Right lung (tissue), 10 donors: ENCODE measurements at places on chromosomes 12 and 14. TPM values are rescaled to one million over a fixed set of nuclear protein-coding genes. Genes with fewer than 3 reads are reported as not detected.

DNA sequence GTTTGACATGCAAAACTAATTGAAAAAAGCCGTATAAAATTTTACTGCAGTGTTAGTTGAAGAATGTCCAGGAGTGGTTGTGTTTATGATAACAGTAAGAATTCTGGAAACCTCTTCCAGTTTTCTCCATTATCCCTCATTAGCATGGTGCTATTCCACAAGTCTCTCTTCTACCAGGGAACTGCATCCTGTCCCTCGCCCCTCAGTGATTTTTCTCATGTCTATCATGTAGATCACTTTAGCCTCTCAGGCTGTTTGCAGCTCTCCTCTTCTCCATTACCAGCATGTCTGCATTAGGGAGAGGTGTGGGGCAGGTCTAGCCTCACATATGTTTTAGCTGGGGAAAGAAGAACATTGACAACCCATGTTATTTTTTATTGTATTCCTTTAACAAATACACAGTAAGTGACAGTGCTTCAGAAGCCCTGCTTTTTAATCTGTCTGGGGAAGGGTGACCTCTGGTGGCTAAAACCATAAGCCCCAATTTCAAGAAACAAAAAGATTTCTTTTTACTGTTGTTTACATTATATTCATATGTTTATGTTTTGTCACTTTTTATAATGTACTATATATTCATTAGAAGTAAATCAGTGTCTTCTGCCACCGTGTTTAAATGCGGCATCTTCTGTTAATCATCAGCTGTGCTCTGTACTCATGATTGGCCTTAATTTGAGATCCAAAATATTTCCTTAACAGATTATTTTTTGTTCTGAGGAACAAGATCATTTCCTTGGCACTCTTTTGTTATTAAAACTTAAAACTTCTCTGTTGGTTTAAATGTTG lies 70.7 kb downstream of the RASSF8 start:
- DNase-seq, result no peak

- DNase-seq, result no peak
Observed at GRCh38 chr12:42892702-42893551, 303.4 kb upstream of the PRICKLE1 start.

GRCh38 chr12:70962226-70962794 lies 41.8 kb upstream of the PTPRR start:
- DNase-seq, result no peak

DNA sequence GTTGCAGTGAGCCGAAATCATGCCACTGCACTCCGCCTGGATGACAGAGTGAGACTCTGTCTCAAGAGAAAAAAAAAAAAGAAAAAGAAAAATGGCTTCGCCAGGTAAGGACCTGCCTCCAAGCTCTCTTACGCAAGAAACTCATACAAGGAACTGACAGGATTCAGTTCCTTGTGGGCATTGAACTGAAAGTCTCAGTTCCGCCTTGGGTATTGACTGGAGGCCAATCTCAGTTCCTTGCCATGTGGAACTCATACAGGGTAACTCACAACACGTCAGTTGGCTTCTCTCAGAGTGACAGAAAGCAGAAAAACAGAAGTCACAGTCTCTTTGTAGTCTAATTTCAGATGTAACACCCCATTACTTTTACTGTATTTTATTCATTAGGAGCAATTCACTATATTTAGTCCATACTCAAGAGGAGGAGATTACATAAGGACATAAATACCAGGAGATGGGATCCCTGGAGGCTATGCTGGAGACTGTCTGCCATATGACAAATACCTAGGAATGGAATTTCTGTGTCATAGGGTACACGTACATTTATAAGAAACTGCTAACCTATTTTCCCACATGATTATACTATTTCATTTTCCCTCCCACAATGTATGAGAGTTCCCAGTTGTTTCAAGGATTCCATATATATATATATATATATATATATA lies 11.4 kb upstream of the NOPCHAP1 start:
- no peak for DNase-seq

- peak; percentile 82 for DNase-seq
Observed at GRCh38 chr14:64764641-64765520, 60.7 kb downstream of the PLEKHG3 start.

DNA sequence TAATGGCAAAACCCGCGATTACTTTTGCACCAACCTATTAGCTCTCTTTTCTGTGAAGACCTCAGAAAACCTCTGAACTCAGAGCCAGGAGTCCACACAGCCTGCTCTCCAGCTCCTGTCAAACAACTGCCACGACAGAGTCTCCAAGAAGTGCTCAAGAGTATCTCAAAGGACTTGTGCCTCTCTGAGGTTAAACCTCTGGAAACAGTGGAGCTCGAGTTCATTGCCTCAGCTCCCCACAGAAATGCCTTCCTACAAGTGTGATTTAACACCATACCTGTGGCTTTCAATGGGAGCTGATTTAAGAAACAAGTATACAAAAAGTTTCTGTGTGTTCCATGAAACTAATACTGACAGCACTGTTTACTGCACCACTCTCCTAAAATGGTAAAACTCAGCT lies 20.1 kb downstream of the ACTN1 start:
- DNase-seq, result no peak

DNA sequence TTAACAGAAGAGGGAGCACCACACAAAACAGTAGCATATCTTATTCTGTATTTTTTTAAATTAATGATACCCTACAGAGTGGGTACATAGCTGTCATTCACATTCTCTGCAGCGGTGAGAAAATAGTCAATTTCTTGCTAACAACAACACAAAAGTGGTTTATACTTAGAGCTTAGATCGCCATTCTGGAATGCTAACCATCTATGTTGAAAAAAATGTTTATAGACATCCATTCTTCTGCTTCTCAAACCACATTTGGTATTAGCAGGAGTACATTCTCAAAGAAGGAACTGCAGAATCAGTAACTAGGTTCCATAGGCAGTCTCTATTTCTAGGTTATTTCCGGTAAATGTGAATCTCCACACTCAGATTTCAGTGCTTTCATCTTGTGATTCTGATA lies 185.9 kb downstream of the PPFIA2 start:
- no peak for DNase-seq

DNA sequence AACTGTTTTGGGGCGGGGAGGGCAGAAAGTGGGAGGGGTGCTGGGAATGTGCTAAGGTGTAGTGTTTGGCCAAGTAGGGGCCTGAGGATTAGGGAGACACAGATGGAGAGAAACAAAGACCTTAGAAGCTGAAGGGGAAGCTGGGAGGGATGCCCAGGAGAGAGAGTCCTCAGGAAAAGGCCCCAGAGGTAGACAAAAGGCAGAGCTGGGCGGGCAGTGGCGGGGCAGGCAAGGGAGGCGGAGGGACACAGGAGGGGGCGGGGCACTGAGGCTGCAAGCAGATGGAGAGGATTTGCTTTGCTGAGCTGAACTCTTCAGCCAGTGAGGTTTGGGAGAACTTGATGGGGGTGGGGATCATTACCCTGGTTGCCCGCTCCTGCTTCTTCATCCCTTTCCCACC lies 2.8 kb downstream of the PTMS start:
- no peak for DNase-seq

GRCh38 chr12:86697916-86698640 lies 441.9 kb upstream of the MGAT4C start:
- peak; percentile 31 for DNase-seq

- DNase-seq, result no peak
Observed at GRCh38 chr12:34354239-34355200, 332.2 kb downstream of the ALG10 start.

GRCh38 chr12:29589286-29589820 lies 91.9 kb upstream of the OVCH1 start:
- peak; percentile 25 for DNase-seq

DNA sequence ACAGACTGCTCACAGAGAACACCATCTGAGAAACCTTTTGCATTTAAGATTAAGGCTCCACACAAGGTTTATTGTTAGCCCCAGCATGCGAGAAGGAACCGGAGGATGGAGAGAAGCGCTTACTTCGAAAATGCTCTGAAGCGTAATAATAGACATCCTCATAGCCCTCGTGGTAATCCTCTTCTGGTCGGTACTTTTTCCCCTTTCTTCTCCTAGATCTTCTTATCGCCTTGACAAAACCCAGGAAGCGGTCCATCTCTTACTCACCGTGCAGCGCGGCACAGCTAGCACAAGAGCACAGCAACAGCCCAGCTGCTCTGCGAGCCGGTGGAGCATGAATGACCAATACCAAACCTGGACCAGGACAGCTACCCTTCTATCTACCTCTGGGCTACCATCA lies 125.1 kb upstream of the GRIP1 start:
- DNase-seq, result no peak

DNA sequence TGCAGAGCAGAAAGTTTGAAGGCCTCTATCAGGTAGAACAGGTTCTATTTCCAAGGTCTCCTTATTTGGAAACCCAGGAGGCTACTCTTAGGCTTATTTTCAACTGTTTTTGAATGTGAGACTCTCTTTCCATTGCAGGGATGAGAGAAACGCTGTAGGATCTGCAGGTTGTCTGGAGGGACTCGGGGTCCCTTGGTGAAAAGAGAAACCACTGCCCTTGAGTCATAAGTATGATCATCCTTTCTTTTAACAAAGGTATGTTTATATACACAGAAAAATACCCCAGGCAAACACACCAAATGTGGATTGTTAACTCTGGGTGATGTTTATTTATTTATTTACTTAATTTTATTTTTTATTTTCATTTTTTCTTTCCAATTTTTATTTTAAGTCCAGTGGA lies 57.8 kb upstream of the MAX start:
- DNase-seq, result no peak

DNA sequence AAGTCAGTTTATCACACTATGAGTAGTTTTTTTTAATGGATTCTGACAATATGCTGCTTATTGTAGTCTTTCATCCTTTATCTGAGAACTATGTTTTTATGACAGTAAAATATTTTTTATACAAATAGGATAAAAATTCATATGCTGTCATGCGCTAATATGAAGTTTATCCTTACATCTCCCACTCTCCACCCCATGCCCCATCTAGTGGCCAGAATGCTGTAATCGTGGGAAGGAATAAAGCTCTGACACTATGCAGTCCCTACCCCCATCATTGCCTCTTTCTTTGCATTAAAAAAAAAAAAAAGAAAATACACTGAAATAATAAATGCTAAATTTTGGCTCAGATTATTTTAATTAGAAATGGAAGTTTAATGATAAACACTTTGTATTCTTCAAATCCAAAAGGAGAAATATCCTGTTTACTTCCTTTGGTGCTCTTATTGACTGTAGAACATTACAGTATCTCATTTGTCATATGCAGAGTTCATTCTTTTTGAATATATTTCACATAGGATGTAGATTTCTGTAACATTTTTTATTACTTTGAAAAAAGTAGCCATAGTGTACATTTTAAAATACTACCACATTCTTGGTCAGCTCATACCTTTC lies 145.9 kb upstream of the SLCO1C1 start:
- DNase-seq, result peak; percentile 29

Gene KIF5A
- polyA plus RNA-seq, result 5.6 TPM

Gene FOXG1
- polyA plus RNA-seq, result not detected

Gene RNF212B
- 0.65 TPM for polyA plus RNA-seq

Gene PTGDR
- polyA plus RNA-seq, result 0.25 TPM

Gene KRT82
- polyA plus RNA-seq, result not detected

Gene RGS6
- 3.1 TPM for polyA plus RNA-seq

Gene SYCP3
- 1.3 TPM for polyA plus RNA-seq

Gene OTOGL
- polyA plus RNA-seq, result 0.52 TPM

Gene CTDSP2
- polyA plus RNA-seq, result 292 TPM

Gene MUCL1
- polyA plus RNA-seq, result not detected

Gene FGF6
- polyA plus RNA-seq, result not detected
